ENCODE measurements at places on chromosomes 5 and 9.

DNA sequence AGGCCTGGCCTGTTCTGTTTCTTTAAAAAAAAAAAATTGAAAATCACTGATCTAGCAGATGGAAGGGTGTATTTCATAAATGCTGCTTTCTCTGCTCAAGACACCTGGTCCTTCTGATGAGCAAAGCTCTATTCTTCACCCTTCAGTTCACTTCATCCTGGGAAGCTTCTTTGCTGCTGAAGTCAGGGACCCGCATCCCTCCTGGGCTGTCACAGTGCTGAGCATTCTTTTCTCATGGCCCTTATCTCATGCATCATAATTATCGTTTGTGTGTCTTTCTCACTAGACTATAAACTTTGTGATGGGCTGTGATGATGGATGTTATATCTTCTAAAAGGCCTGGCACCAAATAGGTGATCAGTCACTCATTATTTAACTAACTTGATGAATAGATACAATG, 461.0 kb downstream of the GADD45G start:
- no peak for DNase-seq

DNA sequence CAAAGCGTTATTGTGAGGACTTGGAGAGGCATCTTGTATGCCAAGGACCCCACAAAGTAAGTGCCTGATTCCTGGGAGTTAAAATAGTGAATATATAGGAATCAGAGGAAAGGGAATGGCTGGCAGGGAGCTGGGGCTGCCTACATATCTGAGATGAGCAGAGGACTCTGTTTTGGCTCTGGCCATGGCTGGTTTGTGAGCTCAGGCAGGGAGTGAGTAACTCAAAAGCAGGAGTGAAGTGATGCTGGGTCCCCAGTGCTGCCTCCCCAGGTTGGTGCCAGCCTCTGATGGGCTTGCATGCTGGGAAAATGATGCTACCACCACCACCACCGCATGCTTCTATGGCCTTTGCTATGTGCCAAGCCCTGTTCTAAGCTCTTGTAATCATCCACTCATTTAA, 246.0 kb upstream of the MVB12B start:
- no peak for DNase-seq

GRCh38 chr9:129270903-129271431, 92.9 kb upstream of the IER5L start:
- no peak for DNase-seq

GRCh38 chr5:97629276-97629675, 446.2 kb upstream of the RIOK2 start:
- no peak for DNase-seq

DNA sequence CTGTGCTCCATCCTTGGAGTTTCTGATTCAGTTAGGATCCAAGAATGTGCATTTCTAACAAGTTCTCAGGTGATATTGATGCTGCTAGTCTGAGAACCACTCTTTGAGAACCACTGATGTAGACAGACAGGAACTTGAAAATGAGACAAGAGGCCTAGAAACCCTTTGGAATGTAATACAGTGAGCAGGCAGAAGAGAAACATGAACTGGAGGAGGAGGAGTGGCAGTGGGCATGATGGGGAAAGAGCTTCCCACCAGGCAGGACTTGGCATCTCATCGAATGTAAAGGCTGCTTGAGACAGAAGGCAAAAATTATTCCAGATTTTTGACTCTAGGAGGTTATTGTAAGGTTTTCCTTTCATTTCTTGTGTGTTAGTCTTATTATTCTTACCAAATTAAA, 295.8 kb upstream of the SGCD start:
- DNase-seq: no peak

- DNase-seq: no peak
Observed at GRCh38 chr5:126752081-126752785, 24.7 kb upstream of the LMNB1 start.

- DNase-seq: no peak
Observed at GRCh38 chr5:177491429-177491945, 5.9 kb downstream of the PDLIM7 start.

DNA sequence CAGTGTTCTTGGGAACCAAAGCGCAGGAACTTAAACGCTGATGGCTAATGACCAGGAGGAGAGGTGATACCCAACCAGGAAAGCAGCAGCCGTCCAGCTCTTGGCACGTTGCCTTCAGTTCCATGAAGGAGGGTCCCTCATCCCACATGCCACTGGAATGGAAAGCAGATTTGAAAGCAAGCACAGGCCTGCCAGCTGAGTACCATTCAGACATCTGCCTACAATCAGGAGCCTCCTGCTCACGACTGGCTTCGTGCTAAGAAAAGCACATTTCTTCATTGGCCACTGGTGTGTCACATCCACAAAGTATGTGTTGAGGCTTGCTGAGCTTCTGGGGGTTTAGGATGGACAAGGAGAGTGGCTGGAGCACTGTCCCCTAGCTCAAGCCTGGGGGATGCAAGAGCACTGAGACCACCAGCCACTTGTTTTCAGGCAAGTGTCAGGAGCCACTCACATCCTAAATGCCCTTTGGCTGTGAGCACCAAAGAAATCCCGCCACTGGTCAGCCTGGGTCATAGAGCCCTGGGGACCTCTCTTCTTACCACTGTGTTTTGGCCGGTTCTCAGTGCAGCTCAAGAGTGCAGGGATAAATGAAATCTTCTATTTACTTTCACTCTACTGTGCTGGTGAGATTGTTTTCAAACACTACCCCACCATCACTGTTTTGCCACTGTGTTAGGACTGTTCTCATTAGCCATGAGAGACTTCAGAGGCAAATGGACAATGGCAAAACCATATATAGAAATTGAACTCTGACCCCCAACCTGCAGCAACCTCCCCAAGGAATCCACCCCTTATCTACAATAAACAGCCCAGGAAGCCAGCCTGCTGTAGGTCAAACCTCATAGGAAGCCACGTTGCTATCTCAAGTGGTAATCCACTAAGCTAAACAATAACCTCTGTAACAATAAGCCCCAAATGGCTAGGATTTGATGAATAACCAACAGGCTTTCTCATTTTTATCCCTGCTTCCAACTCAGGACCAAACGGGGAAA, 58.3 kb downstream of the MTX3 start:
- DNase-seq: no peak

DNA sequence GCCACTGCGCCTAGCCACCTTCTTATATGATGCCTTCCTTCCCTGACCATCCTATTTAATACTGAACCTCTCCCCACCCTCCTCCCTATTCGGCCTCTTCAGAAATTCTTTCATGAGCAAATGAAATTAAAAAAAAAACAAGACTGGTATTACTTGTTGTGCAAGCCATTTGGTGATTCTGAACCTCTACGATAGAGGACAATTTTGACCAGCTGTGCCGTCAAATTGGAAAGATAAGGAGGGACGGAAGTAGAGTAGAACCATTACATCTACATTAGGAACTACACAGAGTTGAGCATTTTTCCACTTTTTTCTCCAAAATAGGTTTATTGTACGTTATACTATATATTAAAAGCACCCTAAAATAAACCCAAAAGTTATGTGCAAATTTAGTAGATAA, 2.9 kb downstream of the DHX29 start:
- DNase-seq: no peak

- DNase-seq: no peak
Observed at GRCh38 chr9:136695435-136695895, 8.2 kb upstream of the AGPAT2 start.

GRCh38 chr5:126816649-126817048, 39.7 kb downstream of the LMNB1 start:
- DNase-seq: no peak

DNA sequence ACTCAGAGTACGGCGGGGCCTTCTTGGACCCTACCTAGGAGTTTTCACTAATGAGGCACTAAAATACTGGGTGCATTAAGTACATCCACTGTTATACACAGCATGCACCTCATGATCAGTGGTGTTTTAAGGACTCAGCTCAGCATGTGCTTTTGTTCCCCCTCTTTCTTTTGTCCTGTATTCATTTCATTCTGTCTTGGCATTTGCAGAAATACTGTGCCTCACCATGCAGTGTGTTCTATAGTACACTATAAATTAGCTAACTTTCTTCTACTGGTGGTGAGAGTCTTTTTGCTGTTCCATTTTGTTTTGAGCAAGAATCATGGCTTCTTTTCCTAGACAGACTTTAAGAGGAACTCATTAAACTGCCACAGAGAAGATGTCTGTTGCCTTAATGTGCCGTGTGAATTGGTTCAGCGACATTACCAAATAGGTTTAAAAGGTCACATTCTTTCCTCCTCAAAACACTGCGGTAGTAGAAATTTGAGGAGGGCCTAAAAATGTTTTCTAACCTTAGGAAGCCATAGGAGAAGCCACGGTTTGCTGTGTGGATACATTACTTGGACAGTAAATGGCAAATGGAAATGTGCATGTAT, 276.6 kb downstream of the MAST4 start:
- no peak for DNase-seq

GRCh38 chr5:13217636-13218035, 726.9 kb downstream of the DNAH5 start:
- DNase-seq: no peak

DNA sequence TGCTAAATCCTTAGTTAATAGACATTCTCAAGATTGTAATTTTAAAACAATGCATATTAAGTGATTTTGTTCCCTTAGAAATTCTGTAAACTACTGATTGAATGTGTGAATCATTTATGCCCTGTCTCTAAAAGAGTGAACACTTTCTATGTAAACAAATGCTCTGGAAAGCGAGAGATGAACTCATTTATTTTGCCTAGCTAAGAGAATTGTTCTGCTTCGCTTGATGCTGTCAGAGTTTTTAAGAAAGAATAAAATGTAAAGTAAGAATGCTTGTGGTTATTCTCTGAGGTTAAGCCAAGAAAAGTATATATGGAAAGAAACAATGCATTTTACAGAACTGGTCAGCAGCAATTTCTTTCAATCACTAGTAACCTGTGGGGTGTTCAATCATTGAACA, 347.4 kb upstream of the NUDT12 start:
- no peak for DNase-seq

DNA sequence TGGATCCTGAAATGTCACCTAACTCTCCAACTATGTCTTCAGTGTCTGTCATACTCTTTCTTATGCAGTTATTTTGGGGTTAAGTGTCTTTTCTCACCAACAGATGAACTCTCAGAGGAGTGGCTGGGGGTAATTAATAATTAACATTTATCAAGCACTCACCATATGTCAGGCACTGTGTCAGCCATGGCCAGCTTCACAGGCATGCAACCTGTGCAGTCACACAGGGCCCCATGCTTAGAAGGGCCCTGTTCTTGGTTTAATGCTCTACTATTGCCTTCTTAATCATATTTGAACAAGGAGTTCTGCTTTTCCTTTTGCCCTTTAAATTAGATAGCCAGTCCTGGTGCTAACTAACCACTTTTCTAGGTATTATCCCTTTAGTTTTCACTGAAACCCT, 3.4 kb upstream of the GRPEL2 start:
- no peak for DNase-seq

- DNase-seq: no peak
Observed at GRCh38 chr5:149700347-149700746, 29.8 kb upstream of the PPARGC1B start.
